ENCODE measurements at places on chromosomes 16 and 17.

DNA sequence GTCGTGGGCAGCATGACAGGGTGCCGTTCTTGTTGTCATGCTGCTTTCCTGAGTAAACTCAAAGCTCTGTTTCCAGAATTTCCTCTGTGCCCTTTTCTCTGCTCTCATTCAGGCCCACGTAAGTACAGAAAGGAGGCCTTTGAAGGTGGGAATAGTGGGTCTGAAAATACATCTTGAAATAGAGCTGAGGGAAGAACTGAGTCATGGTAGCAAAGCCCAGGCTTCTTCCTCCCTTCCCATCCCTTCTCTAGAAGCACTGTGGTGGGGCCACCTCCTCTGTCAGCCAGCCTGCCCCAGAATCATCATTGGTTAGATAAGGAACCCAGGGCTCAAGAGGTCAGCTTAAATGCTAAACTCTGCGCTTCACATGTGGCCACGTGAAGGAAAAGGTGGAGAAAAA, 9.4 kb downstream of the CTRL start:
- no peak for DNase-seq

GRCh38 chr16:89026121-89026612, 49.2 kb upstream of the CBFA2T3 start:
- DNase-seq: no peak

GRCh38 chr17:42598905-42599304, 10.3 kb downstream of the RETREG3 start:
- no peak for DNase-seq

DNA sequence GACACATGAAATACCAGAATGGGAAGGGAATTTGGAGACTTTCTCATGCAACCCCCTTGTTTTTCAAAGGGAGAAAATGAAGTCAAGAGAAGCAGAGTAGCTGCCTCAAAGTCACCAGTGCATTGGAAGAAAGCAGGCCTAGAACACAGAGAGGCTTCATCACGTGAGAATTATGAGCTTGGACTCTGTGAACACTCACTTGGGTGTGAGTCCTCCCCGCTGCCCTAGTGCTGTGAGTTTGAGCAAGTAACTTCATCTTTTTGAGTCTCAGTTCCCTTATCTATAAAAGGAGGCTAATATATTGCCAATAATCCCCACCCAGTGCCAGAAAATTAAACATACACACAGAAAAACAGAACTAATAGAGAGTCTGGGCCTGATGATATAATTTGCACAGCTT, 315.8 kb downstream of the XYLT1 start:
- DNase-seq: no peak

DNA sequence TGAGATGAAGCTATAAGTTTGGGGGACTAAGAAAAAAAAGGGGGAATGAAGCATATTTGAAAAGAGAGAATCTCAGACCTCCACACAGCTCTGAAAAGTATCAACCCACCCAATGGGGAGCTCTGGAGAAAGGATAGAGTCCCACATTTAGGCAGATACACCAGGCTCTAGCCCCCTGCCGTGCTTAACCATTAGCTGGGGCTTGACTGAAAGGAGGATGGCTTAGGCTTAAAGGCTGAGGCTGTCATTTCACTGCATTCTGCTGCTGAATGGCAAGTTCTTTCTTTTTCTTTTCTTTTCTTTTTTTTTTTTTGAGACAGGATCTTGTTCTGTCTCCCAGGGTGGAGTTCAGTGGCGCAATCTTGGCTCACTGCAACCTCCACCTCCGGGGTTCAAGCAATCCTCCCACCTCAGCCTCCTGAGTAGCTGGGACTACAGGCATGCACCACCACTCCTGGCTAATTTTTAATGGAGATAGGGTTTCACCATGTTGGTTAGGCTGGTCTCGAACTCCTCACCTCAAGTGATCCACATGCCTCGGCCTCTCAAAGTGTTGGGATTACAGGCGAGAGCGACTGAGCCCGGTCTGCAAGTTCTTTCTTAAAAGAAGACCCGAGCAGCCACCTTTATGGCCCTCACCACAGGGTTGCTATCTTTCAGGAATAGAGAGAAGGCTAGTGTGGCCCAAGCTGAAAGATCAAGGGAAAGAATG, 9.0 kb upstream of the MMP2 start:
- DNase-seq: no peak

DNA sequence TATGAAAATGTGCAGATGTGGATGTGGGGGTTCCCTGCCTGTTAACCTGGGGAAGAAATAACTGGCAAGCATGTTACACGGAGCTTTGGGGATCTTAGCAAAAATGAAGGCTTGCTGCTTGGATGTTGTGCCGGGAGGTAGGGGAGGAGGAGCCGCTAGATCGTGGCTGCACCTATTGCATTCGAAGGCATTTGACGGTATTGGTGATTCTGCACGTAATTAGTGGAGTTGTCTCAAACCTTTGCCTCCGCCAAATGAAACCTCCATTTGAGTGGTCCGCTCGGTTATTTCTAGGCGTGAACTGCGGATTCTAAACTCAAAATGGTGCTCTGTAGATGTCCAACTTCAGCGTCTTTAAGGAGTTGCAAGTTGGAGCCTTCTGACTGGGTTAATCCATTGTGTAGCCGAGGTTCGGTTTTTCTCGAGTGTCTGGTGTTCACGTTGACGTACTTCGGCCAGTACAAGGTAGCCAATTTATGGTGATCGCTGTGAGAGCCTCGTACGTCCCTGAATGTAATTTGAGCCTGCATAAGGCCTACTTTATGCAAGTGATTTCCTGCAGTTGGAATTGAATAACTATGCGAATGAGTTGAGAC, 1.5 kb downstream of the TNRC6C start:
- no peak for DNase-seq

DNA sequence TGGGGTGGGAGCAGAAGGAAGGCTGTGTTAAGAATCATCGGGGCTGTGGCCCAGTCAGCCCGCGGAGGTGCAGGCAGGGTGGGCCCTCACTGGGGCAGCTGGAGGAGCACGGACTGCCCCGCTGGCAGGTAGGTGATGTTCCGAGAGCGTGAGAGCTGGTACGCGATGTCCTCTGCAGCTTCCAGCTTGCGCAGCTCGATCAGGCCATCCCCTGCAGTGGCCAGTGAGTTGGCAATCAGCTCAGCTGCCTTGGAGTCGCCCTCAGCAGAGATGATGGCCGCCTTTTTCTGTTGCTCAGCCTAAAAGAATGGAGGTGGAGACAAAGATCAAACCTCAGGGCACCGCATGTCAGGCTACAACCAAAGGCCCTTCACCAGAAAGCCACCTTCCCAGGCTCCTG, 9.8 kb downstream of the PHB1 start:
- DNase-seq: no peak

- no peak for DNase-seq
These were observed 44.2 kb upstream of the CREBBP start for GRCh38 chr16:3924763-3925162.

GRCh38 chr16:19923396-19923795, 38.7 kb upstream of the GPRC5B start:
- no peak for DNase-seq

GRCh38 chr16:58029410-58029809, 3.9 kb downstream of the MMP15 start:
- no peak for DNase-seq

- DNase-seq: no peak
These were observed 36.9 kb downstream of the SNTB2 start for GRCh38 chr16:69223882-69224281.

DNA sequence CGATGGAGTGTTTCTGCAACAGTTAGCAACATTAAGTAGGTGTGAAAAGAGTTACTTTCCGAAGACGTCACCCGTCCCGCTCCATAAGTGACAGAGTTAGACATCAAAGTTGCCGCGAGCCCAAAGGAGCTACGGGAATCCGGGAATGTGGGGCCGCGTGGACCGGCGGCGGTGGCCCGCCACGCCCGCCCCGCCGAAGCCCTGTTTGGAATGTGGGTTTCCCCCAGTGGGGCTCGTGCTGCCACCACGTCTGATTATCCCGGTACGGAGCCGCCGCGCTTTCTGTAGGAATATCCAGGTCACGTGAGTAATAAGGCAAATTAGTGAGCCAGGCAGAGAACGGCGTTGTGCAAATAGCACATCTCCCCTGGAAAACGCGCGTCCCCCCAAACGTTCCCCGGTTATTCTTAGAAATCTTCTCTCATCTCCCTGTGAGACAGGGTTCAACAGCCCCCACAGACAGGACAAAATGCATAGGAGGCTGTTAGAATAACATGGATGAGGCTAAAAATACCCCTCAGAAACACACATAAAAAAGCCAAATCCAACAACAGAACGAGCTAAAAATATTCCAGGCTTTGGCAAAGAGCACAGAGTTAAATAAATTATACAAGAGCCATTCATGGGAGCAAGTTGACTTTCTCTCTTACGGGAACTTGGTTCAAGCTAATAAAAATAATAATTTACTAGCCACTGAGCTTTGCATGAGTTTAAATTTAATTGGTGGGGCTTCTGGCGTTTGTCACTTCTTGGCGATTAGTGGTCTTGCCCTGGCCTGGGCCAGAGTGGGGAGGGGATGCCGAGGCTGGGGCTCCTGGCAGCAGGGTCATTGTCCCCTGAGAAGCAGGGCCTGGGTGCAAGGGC, 8.6 kb downstream of the BAHCC1 start:
- DNase-seq: no peak

DNA sequence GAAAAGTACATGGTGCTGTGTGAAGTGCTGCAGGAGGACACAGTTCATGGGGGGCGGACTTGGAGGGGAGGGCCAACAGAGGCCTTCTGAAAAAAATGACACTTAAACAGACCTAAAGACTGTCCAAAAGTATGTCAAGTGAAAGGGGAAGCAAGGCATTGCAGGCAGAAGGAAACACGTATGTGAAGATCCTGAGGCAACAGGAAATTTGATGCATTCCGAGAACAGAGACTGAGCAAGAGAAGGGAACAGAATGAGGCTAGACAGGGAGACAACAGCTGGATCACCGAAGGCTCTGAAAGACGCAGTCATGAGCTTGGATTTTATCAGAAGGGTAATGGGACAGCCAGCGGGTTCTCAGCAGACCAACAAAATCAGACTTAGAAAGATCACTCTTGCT, 1.1 kb downstream of the IFT20 start:
- DNase-seq: no peak

GRCh38 chr16:57621521-57622271, 6.7 kb upstream of the ADGRG1 start:
- no peak for DNase-seq

DNA sequence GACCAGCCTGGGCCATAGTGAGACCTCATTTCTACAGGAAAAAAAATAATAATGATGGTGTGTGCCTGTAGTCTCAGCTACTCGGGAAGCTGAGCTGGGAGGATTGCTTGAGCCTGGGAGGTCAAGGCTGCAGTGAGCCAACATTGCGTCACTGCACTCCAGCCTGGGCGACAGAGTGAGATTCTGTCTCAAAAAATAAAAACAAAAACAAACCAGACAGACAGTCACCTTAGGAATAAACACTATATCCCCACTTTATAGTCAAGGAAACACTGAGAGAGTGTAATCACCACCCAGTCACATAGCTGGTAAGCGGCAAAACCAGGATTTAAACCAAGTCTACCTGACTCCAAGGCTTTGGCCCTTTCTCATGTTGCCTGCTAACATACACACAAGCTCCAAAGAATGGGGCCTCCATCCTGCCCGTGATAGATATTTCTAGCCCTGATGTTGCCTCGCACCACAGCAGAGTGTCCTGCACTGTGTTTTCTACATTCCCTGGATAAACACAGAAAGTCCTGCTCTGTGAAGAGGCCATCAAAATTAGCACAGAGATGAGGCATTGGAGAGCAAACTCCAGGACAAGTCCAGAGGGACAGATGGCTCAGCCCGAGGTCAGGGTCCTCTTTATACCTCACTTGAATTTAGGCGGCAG, 66.1 kb upstream of the SMURF2 start:
- no peak for DNase-seq

DNA sequence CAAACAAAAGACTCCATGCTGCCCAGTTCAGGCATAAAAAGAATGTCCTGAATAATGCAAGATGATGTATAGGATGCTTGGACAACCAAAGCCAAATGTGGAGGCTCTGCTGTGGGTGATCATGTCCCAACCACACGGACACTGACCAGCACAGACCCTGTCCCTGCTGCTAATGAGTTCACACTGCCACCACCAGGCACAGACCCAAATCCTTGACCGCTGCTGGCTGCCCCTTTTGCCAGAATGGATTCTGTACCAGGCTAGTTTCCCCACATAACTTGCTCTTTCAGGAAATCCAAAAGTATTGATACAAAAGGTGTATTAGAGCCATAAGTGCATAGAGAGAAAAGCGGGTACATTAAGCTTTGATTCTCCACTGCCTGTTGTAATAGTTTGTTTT, 60.9 kb downstream of the XYLT1 start:
- DNase-seq: no peak

GRCh38 chr16:3101018-3101840, 2.1 kb upstream of the ZSCAN10 start:
- DNase-seq: peak; percentile 81

DNA sequence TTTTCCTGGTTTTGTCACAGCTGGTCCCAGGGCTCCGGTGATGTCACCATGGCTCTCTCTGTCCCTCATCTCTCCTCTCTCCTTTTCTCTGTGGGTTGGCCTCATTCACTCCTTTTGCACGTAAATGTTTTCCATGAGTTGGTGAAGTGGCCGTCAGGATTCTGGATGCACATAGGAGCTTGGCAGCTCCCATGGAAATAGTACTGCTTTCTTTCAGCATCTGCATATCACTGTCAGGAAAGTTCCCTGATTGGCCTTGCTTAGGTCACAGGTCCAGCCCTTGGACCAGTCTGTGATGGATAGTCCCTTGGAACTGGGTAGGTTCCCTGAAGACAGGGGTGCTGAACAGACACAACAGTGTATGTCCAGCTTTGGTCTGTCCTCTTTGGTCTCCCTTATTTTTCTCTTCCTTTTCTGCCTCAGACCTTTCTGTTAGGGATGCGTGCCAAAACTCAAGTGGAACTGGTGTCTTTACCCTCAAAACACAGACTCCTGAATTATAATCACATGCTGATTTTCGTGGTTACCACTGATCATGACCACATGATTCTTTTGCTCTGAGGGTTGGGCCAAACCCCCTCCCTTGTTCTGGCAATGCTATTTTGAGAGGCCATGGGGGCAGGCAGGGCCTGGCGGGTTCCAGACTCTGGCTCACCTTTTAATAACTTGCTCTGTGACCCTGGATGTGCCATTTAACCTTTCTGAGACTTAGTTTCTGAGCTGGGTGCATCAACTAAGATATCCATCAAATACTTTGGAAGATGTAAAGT, 99.0 kb downstream of the MSI2 start:
- DNase-seq: no peak

GRCh38 chr17:45410144-45411091, 22.3 kb downstream of the ARHGAP27 start:
- peak; percentile 99 for DNase-seq

DNA sequence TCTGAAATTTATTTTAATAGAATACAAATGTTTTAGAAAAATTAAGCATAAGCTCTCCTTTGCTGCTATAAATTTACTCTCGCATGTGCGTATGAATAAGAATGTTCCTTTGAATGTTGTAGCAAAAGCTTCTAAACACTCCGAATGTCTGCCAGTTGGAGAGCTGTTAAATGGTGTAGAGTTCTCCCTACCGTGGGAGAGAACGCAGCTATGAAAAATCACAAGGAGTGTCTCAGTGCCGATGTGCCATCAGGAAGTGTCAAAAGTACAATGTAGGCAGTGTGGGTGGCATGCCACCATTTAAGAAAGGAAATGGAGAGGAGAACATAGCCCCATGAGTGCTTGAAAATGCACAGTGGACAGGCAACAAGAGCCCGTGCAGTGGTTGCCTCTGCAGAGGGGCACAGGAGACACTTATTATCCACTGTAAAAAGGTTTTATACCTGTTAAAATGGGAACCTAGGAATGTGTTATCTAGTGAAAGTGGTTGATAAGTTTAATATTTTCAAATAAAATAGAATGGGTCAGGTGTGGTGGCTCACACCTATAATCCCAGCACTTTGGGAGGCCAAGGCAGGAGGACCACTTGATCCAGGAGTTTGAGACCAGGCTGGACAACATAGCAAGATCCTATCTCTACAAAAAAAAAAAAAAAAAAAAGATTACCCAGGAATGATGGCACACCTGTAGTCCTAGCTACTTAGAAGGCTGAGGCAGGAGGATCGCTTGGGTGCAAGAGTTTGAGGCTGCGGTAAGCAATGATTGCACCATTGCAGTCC, 144.0 kb downstream of the SOCS1 start:
- no peak for DNase-seq
